ENCODE measurements at places on chromosomes 6 and 20. TPM values are rescaled to one million over a fixed set of nuclear protein-coding genes. Genes with fewer than 3 reads are reported as not detected.

Gene MAP1LC3A
- total RNA-seq: 43.0 TPM

Gene TTLL9
- 1.4 TPM for total RNA-seq

Gene CST2
- not detected for total RNA-seq

Gene ABHD16B
- not detected for total RNA-seq

Gene CUL9
- 45.0 TPM for total RNA-seq

Gene ARG1
- total RNA-seq: 4.5 TPM

Gene CABLES2
- total RNA-seq: 7.4 TPM

Gene WFDC11
- total RNA-seq: not detected

Gene REPS1
- 77.6 TPM for total RNA-seq

Gene FAM217A
- total RNA-seq: not detected

Gene CNKSR3
- total RNA-seq: 12.1 TPM

Gene C2
- 6.2 TPM for total RNA-seq

Gene VSX1
- 131 TPM for total RNA-seq

Gene BHLHE23
- total RNA-seq: 4.7 TPM

Gene SNX3
- 167 TPM for total RNA-seq

Measured in camera-type eye (tissue), 1 donor.